ENCODE measurements at places on chromosomes 1 and 21.

DNA sequence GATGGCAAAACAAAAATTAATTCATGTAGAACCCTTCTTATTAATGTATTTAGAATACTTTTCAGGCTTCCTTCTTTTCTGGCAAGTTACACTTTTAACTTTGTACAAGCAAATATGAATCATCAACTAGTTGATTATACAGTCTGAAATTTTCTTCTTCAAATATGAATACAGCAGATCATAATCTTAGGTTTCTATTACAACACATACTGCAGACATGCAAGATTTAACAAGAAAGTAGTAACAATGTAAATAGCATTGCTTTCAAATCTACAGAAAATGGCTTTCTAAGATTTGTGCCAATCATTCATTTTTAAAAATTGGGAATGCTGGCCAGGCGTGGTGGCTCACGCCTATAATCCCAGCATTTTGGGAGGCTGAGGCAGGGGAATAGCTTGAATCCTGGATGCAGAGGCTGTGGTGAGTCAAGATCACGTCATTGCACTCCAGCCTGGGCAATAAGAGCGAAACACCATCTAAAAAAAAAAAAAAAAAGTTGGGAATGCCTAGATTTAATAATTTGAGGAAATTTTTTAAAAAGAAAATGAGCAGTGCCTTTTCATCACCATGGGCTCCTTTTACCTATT, 68.4 kb upstream of the DPYD start:
- DNase-seq, result peak; percentile 25

- DNase-seq, result peak; percentile 92
Observed at GRCh38 chr1:218674280-218674773, 329.2 kb downstream of the TGFB2 start.

- peak; percentile 62 for DNase-seq
Observed at GRCh38 chr1:219066631-219067349, 106.9 kb upstream of the LYPLAL1 start.

GRCh38 chr1:44300852-44301251, 54.2 kb downstream of the ERI3 start:
- no peak for DNase-seq

GRCh38 chr1:241638099-241638682, 2.0 kb downstream of the CHML start:
- no peak for DNase-seq

GRCh38 chr1:24968941-24969585, 39.0 kb upstream of the RUNX3 start:
- DNase-seq, result no peak

- DNase-seq, result no peak
Observed at GRCh38 chr1:183841550-183841949, 36.6 kb downstream of the RGL1 start.

- DNase-seq, result no peak
Observed at GRCh38 chr1:11391886-11392285, 87.1 kb upstream of the DISP3 start.

GRCh38 chr1:228802386-228803220, 67.3 kb downstream of the RHOU start:
- peak; percentile 10 for DNase-seq

GRCh38 chr1:32885676-32886003, 651 bp upstream of the HPCA start:
- DNase-seq, result no peak

GRCh38 chr1:58436615-58437297, 109.8 kb downstream of the OMA1 start:
- DNase-seq, result no peak

DNA sequence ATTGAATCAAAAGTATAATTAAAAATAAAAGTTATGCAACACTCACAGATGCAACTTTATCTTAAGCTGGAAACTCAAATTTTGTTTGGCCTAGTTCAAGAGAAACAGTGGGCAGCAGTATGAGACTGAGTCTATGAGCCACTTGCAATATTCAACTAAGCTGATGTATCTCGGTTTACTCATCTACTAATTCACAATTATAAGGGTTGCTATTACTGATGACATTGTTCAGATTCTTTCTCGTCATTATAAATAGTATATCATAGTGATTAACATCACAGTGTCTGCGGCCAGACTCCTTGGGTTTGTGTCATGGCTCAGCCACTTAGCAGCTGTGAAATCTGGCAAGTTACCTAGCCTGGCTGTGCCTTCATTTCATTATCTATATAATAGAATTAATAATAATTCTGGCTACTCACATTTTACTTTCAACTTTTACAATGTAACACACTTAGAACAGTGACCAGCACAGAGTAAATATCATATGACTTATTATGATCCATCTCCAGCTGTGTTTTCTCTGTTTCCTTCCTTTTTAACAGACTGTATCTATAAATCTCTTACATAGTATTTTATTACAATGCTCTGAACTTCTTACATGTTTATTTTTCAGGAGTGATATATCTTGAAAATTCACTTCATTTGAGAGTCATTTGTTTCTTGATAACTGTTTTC, 194.3 kb upstream of the RGS18 start:
- peak; percentile 75 for DNase-seq

DNA sequence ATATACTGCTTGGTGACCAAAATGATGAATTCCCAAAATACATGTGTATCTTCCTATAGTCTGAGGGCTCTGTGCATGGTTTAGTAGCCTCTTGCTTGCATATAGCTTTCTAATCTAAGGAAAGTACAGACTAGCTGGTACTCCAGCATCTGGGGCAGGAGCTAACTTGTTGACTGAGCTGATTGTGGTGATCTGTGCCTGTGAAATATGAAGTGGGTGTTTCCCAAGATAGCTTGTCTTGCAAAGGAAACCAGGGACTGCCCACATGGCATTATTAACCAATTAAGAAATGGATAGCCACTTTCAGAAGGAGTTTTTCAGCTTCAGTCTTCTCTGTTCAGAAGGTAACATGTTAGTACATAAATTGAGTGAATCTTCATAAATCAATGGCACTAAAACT, 219.8 kb downstream of the NEGR1 start:
- no peak for DNase-seq

GRCh38 chr1:213605732-213606131, 382.0 kb upstream of the PROX1 start:
- no peak for DNase-seq

- DNase-seq, result no peak
Observed at GRCh38 chr1:47507881-47508701, 70.2 kb downstream of the FOXD2 start.

DNA sequence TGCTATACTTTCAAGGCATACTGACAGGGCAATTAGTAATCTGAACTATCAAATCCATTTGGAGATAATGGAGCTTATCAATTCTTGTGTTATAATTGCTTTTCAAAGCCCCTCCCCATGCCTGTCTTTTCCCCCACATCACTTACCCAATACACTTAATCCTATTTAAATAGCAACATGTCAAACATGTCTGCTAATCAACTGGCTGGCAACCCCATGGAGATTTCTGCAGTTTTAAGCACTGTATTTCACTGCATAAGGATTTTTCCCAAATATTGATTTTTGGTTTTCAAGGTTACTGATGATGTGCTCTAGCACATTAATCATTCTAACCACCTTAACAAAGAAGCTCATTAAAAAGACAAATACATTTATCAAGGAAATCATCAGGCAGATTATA, 800.3 kb downstream of the PLA2G4A start:
- DNase-seq, result no peak

DNA sequence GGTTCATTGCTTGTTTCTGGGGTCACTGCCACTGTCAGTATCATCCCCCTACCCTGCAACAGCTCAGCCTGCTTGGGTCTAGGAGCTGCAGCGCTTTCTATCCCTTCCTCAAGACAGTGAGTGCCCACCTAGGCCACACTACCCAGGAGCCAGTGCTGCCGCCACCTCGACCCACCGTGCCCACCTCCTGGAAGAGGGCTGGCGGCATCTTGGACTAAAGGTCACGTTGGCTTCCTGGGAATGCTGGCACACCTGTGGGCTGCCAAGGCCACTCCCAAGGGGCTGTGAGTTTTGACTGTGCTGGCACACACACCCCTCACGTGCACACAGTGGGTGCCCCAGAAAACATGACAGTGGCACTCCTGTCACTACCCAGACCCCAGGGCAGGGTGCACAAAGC, 22.1 kb downstream of the CRYAA start:
- DNase-seq, result no peak

GRCh38 chr21:35475009-35475408, 425.9 kb upstream of the RUNX1 start:
- peak; percentile 80 for DNase-seq

GRCh38 chr1:77759071-77760028, at the start of gene USP33:
USP33 (minus strand) TSS chr1:77759852; CDS start chr1:77741697, 18,155 bp downstream.
- peak; percentile 82 for DNase-seq

- DNase-seq, result peak; percentile 90
Observed at GRCh38 chr1:113042285-113043143, 30.5 kb upstream of the LRIG2 start.

DNA sequence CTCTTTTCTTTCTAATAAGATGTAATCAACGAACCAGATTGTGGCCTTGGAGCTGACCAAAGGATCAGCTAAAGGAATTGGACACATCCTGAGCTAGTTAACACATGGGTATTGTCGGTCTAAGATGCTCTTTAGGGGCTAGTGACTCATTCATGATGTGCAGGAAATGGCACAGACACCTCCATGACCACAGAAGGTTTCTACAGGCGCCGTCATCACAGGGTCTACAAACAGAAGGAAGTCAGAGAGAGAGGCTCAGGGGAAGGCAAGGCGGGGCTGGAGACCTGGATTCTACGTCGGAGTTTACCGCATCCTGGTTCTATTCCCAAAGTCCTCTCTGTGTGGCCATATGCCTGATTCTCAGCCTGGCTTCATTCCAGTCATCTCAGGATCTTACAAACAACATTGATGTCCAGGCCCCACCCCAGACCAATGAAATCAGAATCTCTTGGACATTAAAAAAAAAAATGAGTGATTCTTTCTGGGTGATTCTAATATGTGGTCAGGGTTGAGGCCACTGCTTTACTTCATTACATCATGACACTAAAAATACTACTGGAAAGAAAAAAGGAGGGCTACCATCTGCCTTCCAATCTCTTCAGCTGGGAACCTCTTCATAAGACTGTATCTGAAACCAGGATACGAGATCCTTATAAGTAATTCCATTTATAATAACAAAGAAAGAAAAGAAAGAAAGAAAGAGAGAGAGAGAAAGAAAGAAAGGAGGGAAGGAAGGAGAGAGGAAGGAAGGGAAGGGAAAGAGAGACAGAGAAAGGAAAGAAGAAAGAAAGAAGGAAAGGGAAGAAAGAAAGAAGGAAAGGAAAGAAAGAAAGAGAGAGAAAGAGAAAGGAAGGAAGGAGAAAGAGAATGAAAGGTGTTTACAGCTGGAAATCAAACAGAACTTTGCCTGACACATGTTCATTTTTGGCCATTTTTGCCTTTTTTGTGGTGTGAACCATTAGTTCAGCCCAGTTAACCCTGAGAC, 11.6 kb upstream of the KCNJ15 start:
- peak; percentile 99 for DNase-seq

DNA sequence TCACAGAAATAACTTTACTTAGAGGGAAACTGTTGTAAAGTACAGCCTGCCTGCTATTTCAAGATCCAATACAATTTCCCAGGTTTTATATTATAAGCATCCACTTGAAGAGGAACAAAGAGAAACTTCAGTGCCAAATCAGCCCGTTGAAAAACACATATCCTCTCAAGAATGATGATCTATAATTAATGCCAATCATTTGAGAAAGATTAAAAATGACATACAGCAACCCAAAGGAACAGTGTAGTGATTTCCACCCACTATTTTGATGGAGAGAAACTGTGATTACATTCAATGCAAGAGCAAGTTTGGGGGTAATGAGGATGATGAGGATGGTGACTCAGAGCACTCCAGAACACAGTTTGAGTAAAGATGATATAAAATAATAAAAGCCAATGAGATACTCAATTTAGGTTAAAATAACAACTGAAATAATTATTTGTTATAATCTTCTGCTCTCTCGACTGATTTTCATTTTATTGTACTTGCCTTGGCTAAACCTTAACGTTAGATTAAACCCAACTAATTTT, 715.5 kb downstream of the NCAM2 start:
- DNase-seq, result peak; percentile 45

- DNase-seq, result no peak
Observed at GRCh38 chr1:36697836-36698605, 215.3 kb upstream of the CSF3R start.
